Muscle of arm (tissue), 14 donors: ENCODE measurements at places on chromosomes 12 and 14.
A peak's percentile ranks its signal among the peaks of the same experiment; 100 is the strongest.

GRCh38 chr12:104641862-104642261, 185.1 kb downstream of the CHST11 start:
- no peak for DNase-seq

- DNase-seq, result no peak
Observed at GRCh38 chr14:26887847-26888246, 290.0 kb upstream of the NOVA1 start.

- DNase-seq, result no peak
Observed at GRCh38 chr12:40915172-40915571, 222.9 kb downstream of the CNTN1 start.

GRCh38 chr14:54447231-54447692, 6.1 kb upstream of the CNIH1 start:
- no peak for DNase-seq

DNA sequence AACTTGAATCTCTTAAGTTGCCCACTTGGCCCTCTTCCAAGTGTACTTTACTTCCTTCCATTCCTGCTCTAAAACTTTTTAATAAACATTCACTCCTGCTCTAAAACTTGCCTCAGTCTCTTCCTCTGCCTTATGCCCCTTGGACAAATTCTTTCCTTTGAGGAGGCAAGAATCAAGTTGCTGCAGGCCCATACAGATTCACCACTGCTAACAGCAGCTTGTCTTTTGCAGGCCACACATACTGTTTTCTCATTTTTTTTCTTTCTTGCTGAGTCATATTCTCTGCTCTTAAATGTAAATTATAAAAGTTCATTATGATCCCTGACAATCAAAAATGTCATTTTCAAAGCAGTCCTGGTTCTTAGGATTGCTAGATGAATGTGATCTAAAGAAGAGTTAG, 1820.8 kb upstream of the FLRT2 start:
- DNase-seq, result no peak

- DNase-seq, result no peak
Observed at GRCh38 chr12:102120886-102121285, 903 bp downstream of the PARPBP start.

- no peak for DNase-seq
Observed at GRCh38 chr14:101193845-101194372, 290.4 kb upstream of the RTL1 start.

- DNase-seq, result peak; percentile 56
Observed at GRCh38 chr12:98653866-98654493, 8.9 kb downstream of the APAF1 start.
